AG10803 (cell line): ENCODE measurements at places on chromosomes 1 and 21.

DNA sequence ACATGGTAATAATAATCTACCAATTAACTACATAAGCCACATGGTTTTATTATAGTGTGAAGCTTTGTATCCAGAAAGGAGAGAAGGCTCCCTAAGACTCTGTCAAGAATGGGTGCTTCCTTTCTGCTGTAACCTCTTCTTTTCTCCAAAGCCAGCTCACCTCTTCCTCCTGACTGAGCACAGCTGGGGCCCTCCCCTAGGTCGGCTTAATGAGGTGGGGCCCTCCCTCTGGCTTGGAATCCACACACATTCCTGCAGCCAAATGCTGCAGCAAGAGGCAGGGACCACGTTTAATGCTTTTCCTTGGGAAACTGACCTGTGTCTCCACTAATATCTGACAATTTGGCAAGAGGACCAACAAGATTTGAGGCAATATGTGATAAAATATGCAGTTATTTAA, 94.8 kb downstream of the DSCAM start:
- DNase-seq, result no peak

DNA sequence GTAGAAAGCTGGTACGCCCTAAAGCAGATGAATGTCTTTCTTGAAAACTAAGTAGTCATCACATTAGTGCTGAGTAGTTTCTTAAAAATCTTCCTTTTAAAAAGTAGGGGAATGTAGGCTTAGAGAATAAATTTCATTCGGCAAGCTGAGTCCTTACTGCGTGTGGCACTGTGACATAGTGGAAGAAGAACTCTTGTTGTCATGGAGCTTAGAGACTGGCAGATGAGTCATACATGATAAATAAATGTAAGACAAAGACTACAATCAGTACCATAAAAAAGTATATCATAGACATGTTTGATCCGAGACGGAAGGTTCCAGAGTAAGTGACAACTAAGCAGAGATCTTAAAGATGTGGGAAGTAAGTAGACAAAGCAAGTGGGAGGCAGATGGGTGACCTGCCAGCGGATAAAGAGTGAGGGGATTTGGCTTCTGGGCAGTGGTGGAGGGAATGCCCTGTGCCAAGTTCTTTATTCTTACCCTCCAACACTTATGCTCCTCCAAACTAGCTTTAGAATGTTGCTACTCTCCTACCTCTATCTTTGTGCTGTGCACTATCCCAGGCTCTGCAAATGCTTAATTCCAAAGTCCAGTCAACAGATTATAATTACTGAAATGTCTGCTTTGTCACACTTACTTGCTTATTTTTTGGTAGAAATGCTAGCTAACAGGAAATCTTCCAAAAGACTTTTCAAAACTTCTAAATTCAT, 608.5 kb upstream of the USP24 start:
- DNase-seq, result peak; percentile 54

- no peak for DNase-seq
Observed at GRCh38 chr1:178485541-178485981, 11.2 kb downstream of the CLEC20A start.

DNA sequence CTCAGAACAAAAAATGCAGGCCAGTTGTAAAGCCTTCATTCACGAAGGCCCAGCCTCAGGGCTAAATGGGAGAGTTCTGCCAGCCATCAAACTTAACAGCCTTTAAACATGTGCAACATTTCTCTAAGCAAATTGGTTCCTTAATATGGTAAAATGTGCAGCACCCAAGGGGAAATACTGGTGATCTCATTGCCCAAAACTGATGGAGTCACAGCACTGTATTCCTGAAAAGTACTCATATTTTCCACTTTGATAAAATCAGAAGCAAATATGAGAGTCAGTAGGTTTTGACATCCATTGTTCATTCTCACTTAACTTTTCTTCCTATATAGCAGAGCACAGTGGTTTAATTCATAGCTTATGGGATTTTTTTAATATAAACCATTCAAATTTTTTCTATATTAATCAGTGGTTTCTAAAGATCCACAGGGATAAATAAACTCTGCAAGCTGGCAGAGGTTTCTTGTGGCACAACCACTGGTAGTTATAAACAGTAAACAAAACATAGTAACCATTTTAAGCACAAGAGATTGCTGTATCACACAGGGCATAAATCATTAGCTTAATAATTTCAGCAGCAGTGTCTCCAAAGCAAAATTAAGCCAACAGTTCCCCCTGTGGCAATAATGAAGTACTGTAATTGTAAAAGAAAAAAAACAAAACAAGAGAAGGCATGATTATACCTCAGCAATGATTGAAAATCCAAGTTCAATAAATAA, 106.9 kb upstream of the LYPLAL1 start:
- DNase-seq, result peak; percentile 73

DNA sequence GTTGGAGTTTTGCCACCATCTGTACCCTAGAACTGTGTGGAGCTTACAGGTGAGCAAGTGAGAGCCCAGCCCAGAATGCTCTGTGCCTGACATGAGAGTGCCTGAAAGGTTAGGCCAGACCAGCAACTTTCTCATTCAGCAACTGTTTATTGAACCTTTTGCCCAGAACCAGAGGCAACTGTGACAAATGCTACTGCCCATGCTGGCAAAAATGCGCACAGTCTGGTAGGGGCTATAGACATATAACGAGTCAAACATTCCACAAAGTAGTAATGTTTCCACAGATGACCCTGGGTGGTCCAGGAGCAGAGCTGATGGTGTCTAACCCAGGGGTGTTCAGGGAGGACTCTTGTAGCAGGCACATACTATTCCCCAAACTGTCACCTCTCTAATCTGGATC, 56.0 kb upstream of the GCLM start:
- DNase-seq, result no peak

DNA sequence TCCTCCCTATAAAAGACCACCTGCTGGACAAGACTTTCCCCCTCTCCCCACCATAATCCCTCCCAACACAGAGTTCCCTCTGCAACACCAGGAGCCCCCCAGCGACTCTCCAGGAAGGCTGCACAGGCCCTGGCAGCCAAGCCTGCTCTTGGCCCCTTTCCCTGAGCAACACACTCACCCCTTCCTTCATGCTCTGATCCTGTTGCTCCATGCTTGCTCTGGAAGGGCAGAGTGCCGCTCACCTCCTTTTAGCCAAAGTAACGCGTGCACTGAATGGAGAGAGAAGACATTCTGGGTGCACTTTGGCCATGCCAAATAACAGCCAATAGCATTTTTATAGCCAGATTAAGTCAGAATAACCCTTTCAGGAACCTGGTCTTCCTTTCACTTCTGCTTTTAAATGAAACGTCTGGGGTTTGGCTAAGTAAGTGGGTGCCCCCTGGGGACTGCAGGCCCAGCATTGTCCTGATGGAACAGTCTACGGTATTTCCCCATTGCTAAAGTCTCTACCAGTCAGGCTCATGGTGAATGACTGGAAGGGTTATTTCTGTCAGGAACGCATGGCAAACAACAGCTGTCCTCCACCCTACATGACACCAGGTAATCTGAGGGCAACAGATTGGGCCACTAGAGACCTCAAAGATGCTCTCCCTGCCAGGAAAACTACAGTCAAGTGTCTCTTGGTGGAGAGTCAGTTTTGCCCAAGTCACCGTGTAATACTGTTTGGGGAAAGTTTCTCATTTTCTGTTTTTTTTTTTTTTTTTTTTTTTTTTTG, at the start of gene SLC2A5:
TSS of gene SLC2A5 (minus strand) at position 310 of the 775 bp plus-strand sequence. CDS start at position 211, 99 bp downstream.
- no peak for DNase-seq

GRCh38 chr1:53562981-53563379, 103.8 kb downstream of the DMRTB1 start:
- DNase-seq, result no peak

DNA sequence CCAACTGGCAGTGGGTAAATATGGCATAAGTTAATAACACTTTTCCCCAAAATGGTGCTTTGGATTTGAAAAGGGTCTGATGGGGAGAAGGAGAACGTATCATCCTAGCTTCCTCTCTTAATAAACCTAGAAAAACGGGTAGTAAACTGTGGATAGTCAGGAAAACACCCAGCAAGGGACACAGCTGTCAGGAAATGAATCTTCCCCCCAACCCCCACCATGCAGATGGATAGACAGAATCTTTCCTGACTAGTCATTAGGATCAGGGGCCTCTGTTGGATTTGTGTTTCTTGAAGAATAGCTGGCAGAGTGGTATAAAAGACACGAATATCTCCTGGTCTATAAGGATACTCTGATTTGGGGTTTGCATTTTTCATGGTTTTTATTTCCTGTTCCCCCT, 22.5 kb upstream of the LAX1 start:
- no peak for DNase-seq

DNA sequence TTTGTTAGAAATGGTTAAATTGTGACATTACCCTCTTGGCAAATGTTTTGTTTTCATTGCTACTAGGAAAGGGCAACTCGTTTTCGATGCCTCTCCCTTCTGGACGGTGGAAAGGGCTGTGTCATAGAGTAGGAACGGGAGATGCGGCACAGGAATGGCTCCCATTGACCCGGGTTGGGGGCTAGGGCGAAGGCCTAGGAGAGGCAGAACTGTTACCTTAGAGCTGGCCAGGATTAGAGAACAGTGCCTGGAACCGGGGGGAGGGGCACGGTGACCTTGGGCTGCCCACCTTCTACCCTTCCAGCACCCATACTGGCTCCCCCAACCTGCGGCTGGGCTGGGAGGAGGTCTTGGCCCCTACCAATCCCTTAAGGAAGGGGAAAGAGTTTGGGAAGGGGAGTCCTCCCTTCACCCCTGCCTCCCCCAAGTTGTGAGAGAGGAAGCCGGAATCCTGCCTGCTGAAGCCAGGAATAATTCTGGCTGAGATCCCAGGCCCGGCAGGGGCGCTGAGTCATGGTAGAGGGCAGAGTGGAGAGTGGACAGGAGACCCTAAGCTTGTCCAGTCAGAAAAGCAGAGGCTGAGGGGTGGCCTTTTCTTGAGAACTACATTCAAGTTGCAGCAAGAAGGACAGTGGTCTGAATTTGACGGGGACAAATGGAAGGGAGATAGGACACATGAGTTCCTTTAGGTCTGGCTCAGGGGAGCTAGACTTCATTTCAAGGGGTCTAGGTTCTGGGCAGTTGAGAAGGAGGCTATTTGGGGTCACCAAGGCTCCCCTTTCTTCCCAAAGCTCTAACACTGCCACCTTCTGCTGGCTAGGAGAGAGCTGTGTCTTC, 8.2 kb downstream of the LMNA start:
- DNase-seq, result peak; percentile 84

GRCh38 chr1:210299501-210299900, 29.2 kb upstream of the HHAT start:
- no peak for DNase-seq

- DNase-seq, result no peak
Observed at GRCh38 chr1:197892684-197893083, 9.7 kb upstream of the C1orf53 start.
